ENCODE measurements at places on chromosomes 6 and 20. TPM values are rescaled to one million over a fixed set of nuclear protein-coding genes. Genes with fewer than 3 reads are reported as not detected.
A peak's percentile ranks its signal among the peaks of the same experiment; 100 is the strongest.

- peak; percentile 81 for DNase-seq
These were observed 972.0 kb upstream of the CITED2 start for GRCh38 chr6:140346428-140346827.

GRCh38 chr6:3797231-3798054, 45.9 kb upstream of the PXDC1 start:
- peak; percentile 41 for DNase-seq

GRCh38 chr6:121430514-121431460, 4.7 kb upstream of the GJA1 start:
- DNase-seq: peak; percentile 69

- DNase-seq: peak; percentile 41
These were observed 57.2 kb downstream of the CHD6 start for GRCh38 chr20:41560970-41561369.

DNA sequence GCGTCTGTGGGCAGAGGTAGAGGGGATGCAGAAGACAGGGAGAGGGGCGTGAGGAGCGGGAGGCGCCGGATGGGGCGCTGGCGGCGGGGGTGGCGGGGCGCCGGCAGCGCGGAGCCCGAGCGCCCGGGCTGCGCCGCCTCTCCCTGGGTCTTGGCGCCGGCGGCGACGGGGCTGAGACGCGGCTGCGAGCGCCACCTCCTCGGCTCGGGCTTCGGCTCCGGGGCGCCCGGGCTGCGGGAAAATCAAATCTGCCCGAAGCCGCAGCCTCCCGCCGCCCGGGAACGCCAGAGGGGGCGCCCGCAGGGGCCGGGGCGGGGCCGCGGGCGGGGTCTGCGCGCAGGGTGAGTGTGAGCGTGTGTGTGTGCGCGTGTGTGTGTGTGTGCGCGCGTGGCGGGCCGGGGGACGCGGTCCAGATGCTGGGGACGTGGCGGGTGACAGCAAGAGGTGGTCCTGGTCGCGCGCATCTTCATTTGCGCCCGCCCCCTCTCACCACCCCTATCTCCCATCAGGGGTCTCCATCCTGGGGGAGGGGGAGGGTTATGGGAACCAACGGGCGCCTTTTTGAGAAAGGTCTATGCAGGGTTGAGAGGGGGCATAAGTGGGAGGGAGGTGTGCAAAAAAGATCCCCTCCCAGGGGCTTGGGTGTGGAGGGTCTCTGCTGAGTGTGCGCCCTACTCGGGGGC, 646 bp upstream of the CPNE5 start:
- peak; percentile 16 for DNase-seq

GRCh38 chr6:53236241-53236640, 87.6 kb upstream of the GCM1 start:
- no peak for DNase-seq

The PRDM13 gene
- total RNA-seq: not detected

Measured in fibroblast of villous mesenchyme (primary cell).